ENCODE measurements at places on chromosomes 2 and 18.

DNA sequence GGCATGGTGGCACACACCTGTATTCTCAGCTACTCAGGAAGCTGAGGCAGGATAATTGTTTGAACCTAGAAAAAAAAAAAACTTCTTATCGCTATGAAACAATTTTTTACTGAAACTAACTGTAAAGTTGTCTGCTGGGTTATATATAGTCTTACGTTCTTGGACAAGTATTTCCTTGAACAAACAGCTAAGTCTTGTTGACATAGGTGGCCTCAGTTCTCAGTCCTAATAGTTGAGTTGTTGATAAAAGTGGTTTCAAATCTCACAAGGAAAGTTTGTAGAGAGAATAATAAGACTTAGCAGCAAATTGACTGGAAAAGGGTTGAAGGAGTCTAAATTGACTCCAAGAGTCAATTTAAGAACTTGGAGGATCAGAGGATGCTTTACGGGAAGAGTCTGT lies 166.5 kb upstream of the KCNJ3 start:
- no peaks in the 10 kb centered on the region for H3K4me1 ChIP-seq
- DNase-seq, result no peak
- no peaks in the 10 kb centered on the region for H3K36me3 ChIP-seq
- H3K4me3 ChIP-seq, result no peak overlapping the region
- peak overlapping the region; percentile 65 for H3K27ac ChIP-seq

DNA sequence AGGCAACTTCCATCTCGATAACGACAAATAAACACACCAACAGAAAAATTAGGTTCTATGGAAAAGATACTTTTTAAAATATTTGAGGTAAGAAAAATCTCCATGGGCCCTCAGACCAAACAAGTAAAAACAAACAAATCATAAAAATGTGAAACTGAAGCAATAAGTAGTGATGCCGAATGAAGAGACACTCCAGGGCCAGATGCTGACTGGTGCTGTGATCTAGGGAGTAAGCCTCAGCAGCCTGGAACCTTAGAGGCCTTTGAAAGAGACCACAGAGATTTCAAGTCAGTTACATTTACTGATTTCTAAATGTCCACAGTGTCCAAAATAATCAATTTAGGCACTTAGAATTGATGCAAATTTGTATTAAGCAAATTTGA lies 1144.7 kb downstream of the CNTNAP5 start:
- DNase-seq, result no peak
- H3K27me3 ChIP-seq, result no peaks in the 10 kb centered on the region
- H3K4me1 ChIP-seq, result no peaks in the 10 kb centered on the region
- H3K36me3 ChIP-seq, result no peaks in the 10 kb centered on the region
- no peak overlapping the region for H3K27ac ChIP-seq

DNA sequence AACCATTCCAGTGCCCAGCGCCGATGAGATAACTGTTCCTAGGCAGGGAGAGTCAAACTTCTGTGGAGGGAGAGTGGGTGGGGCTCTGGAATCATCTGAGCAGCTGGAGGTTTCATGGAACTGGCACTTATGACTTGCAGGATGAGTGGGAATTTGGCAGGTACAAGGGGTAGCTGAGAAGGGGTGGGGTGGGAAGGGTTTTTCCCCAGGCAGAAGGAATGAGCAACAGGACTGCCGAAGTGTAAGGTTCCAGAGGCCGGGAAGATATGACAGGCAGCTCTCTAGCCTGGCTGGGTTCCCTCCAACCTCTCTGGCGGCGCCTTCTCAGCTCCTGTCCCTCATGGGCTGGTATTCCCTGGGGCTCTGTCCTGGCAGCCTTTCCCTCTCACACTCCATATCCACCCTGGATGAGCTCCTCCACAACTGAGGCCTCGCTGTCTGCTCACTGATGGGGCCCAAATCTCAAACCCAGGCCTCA lies 2.5 kb upstream of the TET3 start:
- peak overlapping the region; percentile 60 for H3K4me3 ChIP-seq
- H3K36me3 ChIP-seq, result no peaks in the 10 kb centered on the region
- H3K27ac ChIP-seq, result no peak overlapping the region
- no peak for DNase-seq

DNA sequence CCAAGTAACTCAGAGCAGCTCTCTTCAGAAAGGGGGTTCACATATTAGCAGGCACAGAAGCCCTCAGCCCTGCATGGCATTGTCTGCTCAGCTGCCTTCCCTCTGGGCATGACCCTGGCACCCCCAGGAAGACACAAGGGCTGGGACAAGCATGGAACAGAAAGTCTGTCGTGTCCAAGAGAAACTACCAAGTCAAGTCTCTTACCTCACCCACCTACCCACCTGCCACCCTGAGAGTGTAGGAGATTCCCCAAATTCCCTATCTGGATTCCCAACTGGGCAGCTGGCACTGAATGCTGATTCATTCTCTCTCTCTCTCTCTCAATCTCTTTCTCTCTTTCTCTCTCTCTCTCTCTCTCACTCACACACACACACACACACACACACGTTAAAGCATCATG lies 21.6 kb downstream of the SMAD7 start:
- DNase-seq, result no peak
- peak overlapping the region; percentile 99 for H3K27ac ChIP-seq
- H3K36me3 ChIP-seq, result peaks cover 2% of the 10 kb centered on the region
- H3K4me1 ChIP-seq, result peaks cover 61% of the 10 kb centered on the region
- peak overlapping the region; percentile 53 for H3K4me3 ChIP-seq

GRCh38 chr2:65326276-65326675 lies 98.6 kb downstream of the ACTR2 start:
- no peaks in the 10 kb centered on the region for H3K4me1 ChIP-seq
- H3K27ac ChIP-seq, result no peak overlapping the region
- H3K27me3 ChIP-seq, result no peaks in the 10 kb centered on the region

- DNase-seq, result no peak
- no peak overlapping the region for H3K4me3 ChIP-seq
- H3K27me3 ChIP-seq, result no peaks in the 10 kb centered on the region
- H3K36me3 ChIP-seq, result no peaks in the 10 kb centered on the region
- H3K4me1 ChIP-seq, result no peaks in the 10 kb centered on the region
Observed at GRCh38 chr2:84701880-84702279, 179.0 kb downstream of the TRABD2A start.

GRCh38 chr2:197131558-197131855 lies 179.1 kb downstream of the ANKRD44 start:
- H3K4me3 ChIP-seq, result no peak overlapping the region
- H3K4me1 ChIP-seq, result no peaks in the 10 kb centered on the region
- peaks cover 4% of the 10 kb centered on the region for H3K36me3 ChIP-seq

DNA sequence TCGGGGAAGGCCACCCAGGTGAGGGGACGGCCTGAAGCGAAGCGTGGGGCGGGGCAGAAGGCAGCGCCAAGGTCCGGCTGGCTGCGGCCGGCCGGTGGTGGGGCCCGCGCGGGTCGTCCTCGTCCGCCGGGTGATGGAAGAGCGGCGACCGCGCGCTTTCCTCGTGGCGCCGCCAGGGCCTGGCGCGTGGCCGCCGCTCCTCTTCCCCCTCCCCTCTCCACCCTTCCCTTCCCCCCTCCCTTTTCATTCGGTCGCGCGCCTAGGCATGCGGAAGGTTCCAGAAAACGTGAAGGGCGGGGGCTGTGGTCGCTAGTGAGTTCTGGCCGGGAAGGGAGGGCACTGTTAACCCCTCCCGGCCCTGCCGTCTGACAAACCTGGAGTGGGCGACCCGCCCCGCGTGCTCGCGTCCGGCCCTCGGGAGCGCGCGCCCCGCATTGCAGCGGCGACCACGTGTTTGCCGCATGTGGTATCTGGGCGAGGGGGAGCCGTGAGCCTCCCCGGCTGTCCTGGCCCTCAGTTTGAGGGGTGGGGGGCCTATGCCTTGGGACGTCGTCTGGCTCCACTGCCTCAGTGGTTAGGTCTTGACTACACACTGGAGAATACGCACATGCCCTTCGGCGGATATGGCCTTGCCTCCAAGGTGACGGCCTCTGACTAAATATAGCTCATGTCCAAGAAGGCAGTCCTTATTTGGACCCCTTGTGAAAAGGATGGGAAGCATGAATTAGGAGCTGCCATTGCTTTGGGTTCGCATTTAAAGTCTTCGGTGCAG lies 579 bp downstream of the MAT2A start:
- peaks cover 43% of the 10 kb centered on the region for H3K4me1 ChIP-seq
- H3K27ac ChIP-seq, result peak overlapping the region; percentile 98
- peak overlapping the region; percentile 89 for H3K4me3 ChIP-seq
- peak; percentile 87 for DNase-seq

GRCh38 chr2:153715218-153715850 lies 156.4 kb upstream of the GALNT13 start:
- no peaks in the 10 kb centered on the region for H3K27me3 ChIP-seq
- DNase-seq, result no peak
- H3K4me3 ChIP-seq, result no peak overlapping the region
- H3K27ac ChIP-seq, result no peak overlapping the region
- no peaks in the 10 kb centered on the region for H3K36me3 ChIP-seq
- no peaks in the 10 kb centered on the region for H3K4me1 ChIP-seq

- H3K27me3 ChIP-seq, result no peaks in the 10 kb centered on the region
- H3K36me3 ChIP-seq, result no peaks in the 10 kb centered on the region
- no peaks in the 10 kb centered on the region for H3K4me1 ChIP-seq
- H3K4me3 ChIP-seq, result no peak overlapping the region
Observed at GRCh38 chr2:232276084-232276732, 102.3 kb upstream of the ALPP start.

- no peaks in the 10 kb centered on the region for H3K4me1 ChIP-seq
- no peaks in the 10 kb centered on the region for H3K27me3 ChIP-seq
- H3K4me3 ChIP-seq, result no peak overlapping the region
- DNase-seq, result no peak
Observed at GRCh38 chr2:157488877-157489276, 45.0 kb upstream of the CYTIP start.

- H3K27me3 ChIP-seq, result no peaks in the 10 kb centered on the region
- H3K4me3 ChIP-seq, result no peak overlapping the region
- no peak overlapping the region for H3K27ac ChIP-seq
- no peak for DNase-seq
- no peaks in the 10 kb centered on the region for H3K36me3 ChIP-seq
Observed at GRCh38 chr2:64700133-64700809, 46.6 kb upstream of the SERTAD2 start.

- H3K27ac ChIP-seq, result no peak overlapping the region
- no peaks in the 10 kb centered on the region for H3K36me3 ChIP-seq
- DNase-seq, result no peak
- no peaks in the 10 kb centered on the region for H3K27me3 ChIP-seq
Observed at GRCh38 chr2:158603986-158604385, 147.2 kb downstream of the PKP4 start.

DNA sequence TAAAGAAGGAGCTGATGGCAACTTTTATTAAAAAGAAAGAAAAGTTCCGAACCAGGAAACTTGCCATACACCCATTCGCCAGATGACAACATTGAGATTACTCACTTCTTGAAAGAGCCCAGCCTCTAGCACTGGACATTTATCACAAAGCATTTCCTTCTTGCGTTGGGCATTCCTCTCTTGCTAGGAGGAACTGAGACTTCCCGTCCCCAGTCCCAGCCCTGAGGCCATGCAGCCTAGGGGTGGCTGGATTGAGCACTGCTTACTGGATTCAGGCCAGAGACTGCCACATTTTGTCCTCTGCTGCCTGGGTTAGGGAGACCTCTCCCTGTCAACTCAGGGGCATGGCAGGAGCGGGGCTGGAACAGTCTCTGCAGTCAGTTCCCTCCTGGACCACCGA lies 80.1 kb downstream of the SDC1 start:
- H3K27me3 ChIP-seq, result no peaks in the 10 kb centered on the region
- H3K4me3 ChIP-seq, result no peak overlapping the region
- H3K27ac ChIP-seq, result no peak overlapping the region
- DNase-seq, result no peak

DNA sequence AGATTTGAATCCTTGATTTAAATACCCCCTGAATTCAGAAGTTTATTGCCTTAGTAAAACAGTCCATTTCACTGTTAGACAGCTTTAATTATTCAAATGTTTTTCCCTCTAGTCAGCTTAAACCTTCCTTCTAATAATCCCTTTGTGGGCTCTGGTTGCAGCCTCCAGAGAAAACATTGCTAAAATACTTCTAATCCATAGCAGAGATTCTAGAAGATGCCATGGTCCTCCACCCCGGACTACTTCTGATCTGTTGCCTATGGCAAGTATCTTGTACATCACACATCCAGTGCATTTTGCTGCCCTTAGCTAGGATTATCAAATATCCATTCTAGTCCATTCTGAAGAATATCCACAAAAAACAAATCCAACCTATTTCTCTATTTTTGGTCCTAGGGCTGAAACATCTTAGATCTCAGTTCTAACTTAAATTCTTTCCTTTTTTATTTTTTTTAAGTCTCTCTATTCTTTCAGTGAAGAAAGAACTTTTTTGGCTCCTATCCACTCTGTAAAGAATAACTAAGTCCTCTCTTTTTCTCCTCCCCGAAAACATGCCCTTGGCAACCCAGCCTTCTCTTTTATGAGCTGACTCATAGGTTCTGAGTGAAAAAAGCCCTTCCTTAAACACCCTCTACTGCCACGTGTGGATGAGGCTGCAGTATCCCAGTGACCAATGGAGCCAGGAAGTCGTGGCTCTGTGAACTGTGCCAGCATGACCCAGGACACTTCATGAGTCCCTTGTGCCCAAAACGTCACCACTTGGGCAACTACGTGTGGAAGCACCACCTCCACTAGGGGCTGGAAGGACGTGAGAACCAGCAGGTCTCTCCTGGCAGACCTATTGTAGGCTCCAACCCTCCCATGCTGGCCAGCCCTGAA lies 349.8 kb downstream of the TNS1 start:
- peak; percentile 89 for DNase-seq
- H3K27me3 ChIP-seq, result no peaks in the 10 kb centered on the region
- peaks cover 5% of the 10 kb centered on the region for H3K4me1 ChIP-seq
- H3K4me3 ChIP-seq, result no peak overlapping the region

DNA sequence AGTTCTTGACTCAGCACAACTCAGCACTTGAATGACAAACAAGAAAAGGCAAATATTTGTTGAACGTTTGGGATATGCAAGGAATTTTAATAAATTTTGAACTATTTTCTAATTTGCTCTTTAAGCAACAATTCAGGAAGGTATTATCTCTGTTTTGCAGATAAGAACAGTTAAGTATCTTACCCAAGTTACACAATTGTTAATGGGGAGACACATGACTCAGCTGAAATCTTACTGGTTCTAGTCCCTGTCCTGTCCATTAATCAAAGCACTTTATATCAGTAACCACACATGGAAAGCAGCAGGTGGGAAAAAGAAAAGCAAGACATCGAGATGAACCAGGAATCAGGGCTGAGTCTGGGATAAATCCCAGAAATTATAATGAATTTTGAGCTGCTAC lies 493.9 kb upstream of the PIK3C3 start:
- H3K4me3 ChIP-seq, result no peak overlapping the region
- no peak for DNase-seq
- no peaks in the 10 kb centered on the region for H3K4me1 ChIP-seq
- H3K27ac ChIP-seq, result no peak overlapping the region

DNA sequence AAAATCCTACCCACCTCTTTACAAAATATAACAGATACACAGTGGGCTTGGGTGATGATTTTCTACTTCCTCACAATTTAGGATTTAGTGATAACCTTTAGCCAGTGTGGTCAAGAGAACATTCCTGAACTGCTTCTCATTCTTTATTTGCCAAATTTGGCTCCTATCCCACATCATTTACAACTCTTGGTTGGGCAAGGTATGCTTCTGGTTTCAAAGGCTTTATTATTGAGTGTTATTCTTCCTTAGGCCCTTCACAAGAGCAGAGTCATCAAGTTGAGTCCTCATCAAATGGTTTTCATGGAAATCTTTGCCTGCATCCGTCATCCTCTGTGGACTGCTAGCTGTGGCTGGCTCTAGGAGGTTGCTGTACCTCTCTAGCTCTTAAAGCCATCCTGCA lies 472.0 kb upstream of the ETAA1 start:
- no peaks in the 10 kb centered on the region for H3K4me1 ChIP-seq
- no peaks in the 10 kb centered on the region for H3K36me3 ChIP-seq
- H3K4me3 ChIP-seq, result no peak overlapping the region

- no peak for DNase-seq
- no peaks in the 10 kb centered on the region for H3K27me3 ChIP-seq
Observed at GRCh38 chr2:60857056-60857455, 24.3 kb upstream of the REL start.

GRCh38 chr2:95206096-95206495 lies 1.2 kb upstream of the ZNF892 start:
- H3K36me3 ChIP-seq, result peaks cover 13% of the 10 kb centered on the region
- no peaks in the 10 kb centered on the region for H3K27me3 ChIP-seq
- no peak overlapping the region for H3K27ac ChIP-seq
- H3K4me3 ChIP-seq, result peak overlapping the region; percentile 89

All from ascending aorta (tissue), 2 donors.